Upper lobe of left lung (tissue), 6 donors: ENCODE measurements at places on chromosomes 5 and 9. TPM values are rescaled to one million over a fixed set of nuclear protein-coding genes. Genes with fewer than 3 reads are reported as not detected.

ABCA2 gene
- total RNA-seq, result 49.2 TPM

ASPN gene
- total RNA-seq, result 3.2 TPM

NUTM2F gene
- not detected for total RNA-seq

DNA sequence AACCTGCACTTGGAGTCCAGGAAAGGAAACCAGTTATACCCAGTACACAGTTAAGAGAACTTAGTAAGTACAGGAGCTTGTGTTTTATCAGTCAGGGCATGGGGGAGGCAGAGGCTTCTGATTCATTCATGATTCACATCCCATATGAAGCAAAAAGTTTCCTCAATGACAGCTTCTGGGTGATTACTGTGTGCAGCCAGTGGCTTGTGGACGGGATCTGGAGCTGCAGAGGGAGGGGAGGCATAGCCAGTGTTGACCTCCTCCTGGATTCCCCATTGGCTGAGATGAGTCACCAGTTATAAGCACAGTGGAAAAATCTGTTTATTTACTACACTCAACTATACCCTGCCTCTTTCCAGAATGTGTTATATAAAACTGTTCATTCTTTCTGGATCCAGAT is 17.7 kb downstream of the IL31RA start:
- DNase-seq, result no peak

DNA sequence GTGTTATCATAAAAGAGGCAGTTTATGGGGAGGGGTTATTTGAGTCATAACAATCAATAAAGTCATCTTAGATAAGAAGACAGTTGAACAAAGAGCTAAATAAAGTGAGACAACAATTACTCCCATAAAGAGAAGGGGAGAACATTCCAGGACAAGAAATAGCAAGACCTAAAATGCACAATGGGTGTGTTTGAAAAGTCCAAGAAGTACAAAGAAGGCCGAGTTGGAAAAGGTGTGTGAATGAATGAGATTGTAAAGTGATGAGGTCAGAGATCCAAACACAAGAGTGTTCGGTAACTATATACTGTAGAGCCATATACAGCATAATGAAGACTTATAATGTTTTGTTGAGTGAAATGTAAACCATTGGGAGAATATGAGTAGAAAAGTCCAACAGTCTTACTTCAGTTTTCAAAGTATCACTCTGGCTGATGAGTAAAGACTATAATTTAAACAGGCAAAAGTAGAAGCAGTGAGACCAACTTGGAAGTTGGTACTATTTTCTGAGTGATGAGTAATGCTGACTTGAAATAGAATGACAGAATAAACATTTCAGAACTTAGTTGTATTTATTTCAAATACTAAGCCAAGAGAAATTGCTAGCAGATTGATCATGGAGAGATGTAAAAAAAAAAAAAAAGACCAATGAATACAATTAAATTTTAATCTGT is 868.7 kb upstream of the CDH9 start:
- no peak for DNase-seq

DNA sequence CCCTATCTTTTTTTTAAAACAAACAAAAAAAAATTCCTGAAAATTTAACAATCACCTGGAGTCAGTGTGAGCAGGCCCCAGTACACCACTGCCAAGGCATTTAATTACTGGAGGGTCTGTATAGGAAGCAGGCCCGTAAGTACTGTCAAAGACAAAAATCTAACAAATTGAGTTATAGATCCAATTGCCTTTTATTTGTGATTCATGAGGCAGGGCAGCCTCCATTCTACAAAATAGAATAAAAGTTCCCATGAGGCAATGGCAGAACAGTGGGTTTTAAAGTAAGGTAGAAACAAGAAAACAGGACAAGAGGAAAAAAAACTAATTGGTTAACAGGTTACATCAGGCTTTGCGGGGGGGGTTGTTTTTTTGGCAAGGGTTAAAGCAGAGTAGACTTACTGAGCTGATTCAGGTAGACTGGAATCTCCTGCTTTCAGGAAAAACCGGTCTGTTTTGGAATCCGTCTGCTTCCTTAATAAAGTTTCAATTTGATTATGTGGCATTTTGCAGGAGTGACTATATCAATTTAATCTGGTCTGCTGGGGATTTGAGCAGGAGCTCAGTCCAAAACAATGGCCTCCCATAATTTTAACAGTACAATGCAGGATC is 48.9 kb downstream of the AUH start:
- peak; percentile 44 for DNase-seq

DNA sequence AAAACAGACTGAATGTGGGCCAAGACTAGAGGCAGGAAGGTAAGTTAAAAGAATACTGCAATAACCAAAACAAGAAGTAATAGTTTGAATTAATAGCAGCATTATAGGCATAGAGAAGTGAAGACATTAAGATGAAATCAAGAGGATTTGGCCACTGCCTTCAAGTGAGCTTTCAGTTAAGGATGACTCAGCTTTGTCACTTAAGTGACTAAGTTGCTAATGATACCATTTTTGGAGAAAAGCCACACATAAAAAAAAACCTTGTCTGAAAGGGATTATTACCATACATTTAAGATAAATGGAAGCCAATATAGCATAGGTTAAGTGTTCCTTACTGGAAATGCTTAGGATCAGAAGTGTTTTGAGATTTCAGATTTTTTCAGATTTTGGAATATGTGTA is 57.0 kb downstream of the ECPAS start:
- no peak for DNase-seq

DNA sequence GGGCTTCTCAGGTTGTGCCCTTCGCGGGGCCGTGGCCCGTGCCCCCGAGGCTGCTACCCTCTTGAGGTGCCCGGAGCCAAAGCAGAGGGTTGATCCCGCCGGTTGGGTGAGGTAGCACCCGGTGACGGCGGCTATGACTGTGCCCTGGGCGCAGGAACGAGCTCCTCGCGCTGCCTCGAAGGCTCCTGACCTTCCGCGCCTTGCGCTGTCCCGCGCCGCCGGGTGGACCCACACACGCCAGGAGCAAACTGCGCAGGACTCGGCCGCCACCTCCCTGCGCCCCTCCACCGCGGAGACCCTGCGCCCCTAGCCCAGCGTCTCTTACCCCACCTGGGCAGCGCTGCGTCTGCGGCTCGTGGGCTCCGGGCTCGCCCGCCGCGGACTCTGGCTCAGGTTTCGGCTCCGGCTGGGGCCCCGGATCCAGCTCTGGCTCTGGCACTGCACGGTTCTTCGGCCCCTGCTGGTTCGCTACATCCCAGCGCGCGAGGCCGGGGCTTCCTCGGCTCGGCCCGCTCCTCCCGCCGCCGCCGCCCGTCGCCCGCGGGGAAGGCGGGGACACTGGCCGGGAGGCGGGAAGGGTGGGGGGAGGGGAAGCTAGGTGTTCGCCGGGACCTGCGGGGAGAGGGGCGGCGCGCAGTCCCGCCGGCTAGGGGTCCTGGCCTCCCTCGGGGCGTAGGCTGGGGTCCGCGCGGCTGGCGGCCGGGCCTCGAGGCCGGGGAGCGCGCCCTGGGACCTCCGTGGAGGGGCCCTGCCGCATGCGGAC is 5.4 kb upstream of the PITX1 start:
- DNase-seq, result peak; percentile 85

- DNase-seq, result no peak
Measured at GRCh38 chr5:151454166-151454565, 6.8 kb downstream of the SLC36A1 start.

DNA sequence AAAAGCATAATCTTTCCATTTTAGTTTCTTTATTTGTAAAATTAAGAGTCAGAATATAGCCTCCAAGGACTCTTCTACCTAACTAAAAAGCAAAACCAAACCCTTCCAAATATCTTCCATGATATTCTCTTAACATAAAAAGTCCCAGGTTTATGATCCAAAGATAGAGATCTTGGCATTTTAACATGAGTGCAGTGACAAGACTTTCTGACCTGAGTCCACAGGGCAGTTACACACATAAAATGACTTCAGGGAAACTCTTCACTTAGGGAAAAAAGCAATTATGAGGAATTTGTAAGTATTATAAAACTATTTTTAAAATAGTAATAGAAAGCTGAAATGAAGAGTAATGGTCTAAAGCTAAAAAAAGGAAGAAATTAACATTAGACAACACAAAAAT is 772.6 kb upstream of the DMAC1 start:
- no peak for DNase-seq

GRCh38 chr9:70065572-70065971 is 21.9 kb downstream of the MAMDC2 start:
- no peak for DNase-seq

DNA sequence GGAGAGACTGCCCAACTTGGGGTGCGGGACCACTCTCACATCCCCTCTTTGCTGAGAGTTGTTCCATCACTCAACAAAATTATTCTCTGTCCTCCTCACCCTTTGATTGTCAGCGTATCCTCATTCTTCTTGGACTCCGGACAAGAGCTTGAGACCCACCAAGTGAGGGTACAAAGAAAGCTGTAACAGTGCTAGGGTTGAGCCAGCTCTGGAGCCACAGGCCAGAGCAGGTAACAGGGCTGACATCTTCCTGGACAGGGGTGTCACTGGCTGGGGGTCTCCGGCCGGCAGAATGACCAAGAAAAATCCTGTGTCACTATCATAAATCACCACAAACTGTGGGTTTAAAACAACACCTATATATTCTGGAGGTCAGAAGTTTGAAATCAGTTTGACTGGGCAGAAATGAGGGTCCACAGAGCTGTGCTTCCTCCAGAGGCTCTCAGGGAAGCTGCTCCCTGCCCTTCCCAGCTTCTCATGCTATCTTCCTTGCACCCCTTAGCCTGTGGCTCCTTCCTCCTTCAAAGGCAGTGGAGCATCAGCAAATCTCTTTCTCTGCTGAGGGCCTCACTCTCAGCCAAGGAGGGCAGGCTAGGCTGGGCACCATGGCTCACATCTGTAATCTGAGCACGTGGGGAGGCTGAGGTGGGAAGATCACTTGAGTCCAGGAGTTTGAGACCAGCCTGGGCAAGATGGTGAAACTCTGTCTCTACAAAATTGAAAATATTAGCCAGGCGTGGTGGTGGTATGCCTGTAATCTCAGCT is 4.1 kb upstream of the BBLN start:
- DNase-seq, result no peak

- no peak for DNase-seq
Measured at GRCh38 chr5:80231243-80231642, 24.6 kb downstream of the SERINC5 start.

DNA sequence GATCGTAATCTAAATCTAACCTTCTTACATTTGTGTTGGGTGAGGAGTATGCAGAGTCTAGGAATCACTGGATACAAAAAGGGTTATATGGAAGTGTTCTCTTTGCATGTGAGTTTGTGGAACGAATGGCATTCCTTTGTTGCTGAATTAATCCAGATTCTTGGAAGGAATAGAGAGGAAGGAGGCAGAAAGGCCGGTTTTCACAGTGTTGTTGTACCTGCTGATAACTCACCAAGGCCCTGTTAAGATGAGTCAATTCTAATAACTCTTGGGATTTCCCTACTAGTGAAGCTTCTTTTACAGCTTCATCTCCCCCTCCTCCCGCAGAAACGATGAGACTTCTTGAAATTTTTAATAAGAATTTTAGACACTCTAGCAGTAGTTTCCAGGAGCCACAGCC is 84.0 kb downstream of the ZSWIM6 start:
- no peak for DNase-seq

- no peak for DNase-seq
Measured at GRCh38 chr5:91318724-91319123, 64.4 kb downstream of the ARRDC3 start.

DNA sequence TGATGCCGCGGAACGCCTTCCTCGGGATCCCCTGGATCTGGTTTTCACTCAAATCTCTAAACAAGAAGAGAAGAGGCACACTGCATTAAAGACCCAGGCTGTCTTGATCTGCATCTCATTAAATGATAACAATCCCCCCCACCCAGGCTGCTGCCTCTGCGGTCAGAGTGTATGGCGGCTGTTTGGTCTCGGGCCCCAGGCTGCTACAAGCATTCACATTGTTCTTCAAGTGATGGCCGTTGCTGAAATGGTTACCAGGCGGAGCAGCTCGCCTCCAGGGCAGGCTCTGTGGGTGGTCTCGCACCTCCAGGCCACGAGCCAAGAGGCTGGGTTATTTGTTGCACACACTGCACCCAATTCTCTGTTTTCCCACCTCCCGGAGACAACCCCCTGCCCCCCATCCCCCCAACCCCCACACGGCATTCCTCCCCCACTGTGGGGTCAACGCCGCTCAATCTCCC is 304.1 kb upstream of the PANK3 start:
- DNase-seq, result no peak

- no peak for DNase-seq
Measured at GRCh38 chr5:159249158-159249557, 13.9 kb upstream of the UBLCP1 start.

DNA sequence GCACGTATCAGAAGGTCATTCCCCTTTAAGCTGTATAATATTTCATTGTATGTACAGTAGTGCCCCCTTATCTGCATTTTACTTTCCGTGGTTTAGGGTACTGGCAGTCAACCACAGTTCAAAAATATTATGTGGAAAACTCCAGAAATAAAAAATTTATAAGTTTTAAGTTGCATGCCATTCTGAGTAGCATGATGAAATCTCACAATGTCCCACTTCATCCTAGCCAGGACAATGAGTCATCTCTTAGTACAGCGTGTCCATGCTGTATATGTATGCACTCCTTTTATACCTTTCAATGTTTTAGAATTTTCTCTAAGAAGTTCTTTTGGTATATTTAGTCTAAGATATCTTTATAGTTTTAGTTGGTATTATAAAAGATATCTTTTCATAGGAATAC is 115.0 kb upstream of the HAND1 start:
- no peak for DNase-seq

- no peak for DNase-seq
Measured at GRCh38 chr9:78191931-78192330, 43.9 kb upstream of the CEP78 start.

- no peak for DNase-seq
Measured at GRCh38 chr9:107780960-107781359, 291.4 kb upstream of the KLF4 start.

GRCh38 chr5:148996270-148996669 is 66.6 kb downstream of the SH3TC2 start:
- DNase-seq, result no peak

DNA sequence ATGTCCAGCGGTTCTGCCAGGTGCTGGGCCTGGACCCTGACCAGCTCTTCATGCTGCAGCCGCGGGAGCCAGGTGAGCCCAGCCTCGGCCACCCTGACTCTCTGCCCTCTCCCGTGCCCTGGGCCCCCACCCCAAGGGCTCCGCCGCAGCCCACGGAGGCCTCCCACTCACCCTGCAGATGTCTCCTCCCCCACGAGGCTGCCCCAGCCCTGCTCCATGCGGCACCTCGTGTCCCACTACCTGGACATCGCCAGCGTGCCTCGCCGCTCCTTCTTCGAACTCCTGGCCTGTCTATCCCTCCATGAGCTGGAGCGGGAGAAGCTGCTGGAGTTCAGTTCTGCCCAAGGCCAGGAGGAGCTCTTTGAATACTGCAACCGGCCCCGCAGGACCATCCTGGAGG is 7.4 kb downstream of the RNF208 start:
- DNase-seq, result no peak

GRCh38 chr5:154118893-154119336 is 71.6 kb upstream of the GALNT10 start:
- no peak for DNase-seq
